Renal cortical epithelial cell (primary cell): ENCODE measurements at places on chromosomes 2 and 18.
A peak's percentile ranks its signal among the peaks of the same experiment; 100 is the strongest.

- DNase-seq, result no peak
Measured at GRCh38 chr2:72293620-72294019, 146.0 kb upstream of the CYP26B1 start.

- DNase-seq, result no peak
Measured at GRCh38 chr18:31380912-31381311, 4.3 kb downstream of the DSG4 start.

GRCh38 chr2:229930656-229931055 lies 8.4 kb downstream of the FBXO36 start:
- no peak for DNase-seq

DNA sequence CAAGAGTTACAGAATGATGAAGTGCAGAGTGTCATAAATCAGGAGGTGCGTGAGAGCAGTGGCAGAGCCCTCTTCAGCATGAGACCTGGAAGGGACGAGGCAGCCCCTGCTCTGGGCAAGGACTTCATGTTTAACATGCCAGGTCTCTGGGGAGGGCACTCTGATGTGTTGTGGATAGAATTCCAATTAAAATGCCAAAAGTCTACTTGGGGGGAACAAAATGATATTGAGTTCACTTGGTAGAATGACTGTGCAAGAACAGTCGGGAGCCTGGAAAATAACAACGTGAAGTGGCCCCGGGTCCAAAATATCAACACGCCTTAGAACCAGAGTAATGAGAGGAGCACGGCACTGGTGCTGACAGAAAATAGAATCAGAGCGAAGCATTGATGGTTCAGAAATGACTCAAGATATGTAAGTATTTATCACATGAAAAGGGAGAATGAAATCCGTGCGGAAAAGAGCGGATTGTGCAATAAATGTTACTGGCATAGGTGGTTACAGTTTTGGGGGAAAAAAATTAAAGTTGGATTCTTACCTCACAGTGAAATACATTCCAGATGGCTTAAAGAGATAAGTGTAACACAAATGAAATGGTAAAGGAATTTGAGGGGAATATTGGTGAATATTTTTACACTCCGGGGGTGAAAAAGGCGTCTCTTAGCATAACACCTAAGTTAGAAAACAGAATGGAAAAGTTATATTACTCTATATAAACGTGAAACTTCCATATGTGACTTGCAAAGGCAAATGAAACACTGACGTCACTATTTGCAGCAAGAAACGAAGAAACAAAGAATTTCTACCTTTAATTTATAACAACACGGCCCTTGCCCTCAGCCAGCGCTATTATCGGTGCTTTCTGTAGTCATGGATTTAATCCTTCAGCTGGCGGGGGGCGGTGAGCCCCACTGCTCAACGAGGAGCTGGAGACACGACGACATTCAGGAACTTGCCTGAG lies 159.4 kb upstream of the TWIST2 start:
- no peak for DNase-seq

DNA sequence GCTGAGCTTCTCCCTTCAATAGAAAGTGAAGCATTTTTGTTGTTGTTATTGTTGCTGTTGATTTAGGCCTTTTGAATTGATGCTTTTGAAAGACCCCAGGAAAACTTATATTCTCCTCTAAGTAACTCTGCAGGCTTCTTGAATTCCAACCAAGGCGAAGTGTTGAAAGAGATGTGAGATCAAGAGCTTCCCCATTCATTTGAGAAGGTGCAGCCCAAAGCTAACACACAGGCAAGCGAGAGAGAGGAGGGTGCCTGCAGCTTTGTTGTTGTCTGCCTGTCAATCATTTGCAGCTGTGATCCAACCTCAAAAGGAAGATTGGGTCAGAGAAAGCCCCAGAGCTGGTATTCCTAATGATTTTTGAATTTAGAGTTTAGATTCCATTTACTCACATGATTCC lies 963.6 kb upstream of the CNTNAP5 start:
- DNase-seq, result no peak

DNA sequence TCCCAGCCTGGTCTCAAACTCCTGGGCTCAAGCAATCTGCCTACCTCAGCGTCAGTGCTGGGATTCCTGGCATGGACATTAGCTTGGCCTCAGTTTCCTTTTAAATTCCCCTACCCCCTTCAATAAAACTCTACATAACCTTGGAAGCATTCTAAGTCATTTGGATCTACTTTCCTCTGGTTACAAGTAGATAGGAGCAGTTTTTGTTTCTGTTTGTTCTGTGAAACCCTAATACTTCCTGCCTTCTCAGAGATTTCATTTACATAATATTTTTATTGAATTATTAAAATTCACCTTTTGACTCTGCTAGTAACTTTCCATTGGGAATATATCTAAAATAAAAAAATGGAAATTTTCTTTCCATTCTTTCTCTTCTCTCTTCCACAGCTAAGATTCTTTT lies 25.9 kb downstream of the GIGYF2 start:
- no peak for DNase-seq

DNA sequence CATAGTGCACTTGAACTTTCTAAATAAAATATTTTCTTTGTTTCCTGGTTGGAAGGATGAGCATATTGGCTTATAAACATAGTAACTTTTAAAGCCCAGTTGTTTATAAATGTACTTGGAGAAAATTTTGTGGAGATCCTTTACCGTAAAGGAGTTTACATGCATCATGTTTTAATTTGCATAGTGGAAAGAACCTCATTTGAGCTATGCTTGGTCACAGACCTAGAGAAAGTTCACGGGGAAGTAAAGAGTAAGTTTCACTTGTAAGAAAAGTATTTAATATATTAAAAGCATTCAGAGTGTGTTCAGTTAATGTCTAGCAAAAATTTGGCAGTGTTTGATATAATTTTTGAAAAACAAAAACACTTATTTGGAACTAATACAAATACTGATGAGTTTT lies 45.3 kb downstream of the PIKFYVE start:
- DNase-seq, result no peak

DNA sequence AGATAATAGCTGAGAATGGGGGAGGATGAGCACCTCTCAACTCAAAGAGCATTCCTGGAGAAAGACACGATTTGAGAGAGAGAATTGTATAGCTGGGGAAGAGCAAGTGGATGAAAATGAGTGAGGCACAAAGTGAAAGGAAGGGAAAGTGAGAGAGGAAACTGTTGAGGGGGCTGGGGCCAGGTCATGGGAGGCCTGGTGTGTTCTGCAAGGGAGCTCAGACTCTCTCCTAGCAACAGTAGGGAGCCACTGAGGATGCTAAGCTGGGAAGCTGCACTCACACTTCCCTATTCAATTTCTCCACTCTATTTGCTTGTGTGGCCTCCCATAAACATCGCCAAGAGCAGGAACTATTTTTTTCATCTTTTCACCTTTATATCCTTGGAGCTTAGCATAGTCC lies 14.8 kb downstream of the EVA1A start:
- DNase-seq, result no peak

GRCh38 chr2:68653034-68653433 lies 9.7 kb downstream of the PROKR1 start:
- no peak for DNase-seq

GRCh38 chr2:97770445-97770844 lies 57.1 kb downstream of the ZAP70 start:
- no peak for DNase-seq

- no peak for DNase-seq
Measured at GRCh38 chr2:169415233-169415748, 53.0 kb upstream of the LRP2 start.

- DNase-seq, result peak; percentile 49
Measured at GRCh38 chr2:143458258-143459190, 329.3 kb downstream of the ARHGAP15 start.

DNA sequence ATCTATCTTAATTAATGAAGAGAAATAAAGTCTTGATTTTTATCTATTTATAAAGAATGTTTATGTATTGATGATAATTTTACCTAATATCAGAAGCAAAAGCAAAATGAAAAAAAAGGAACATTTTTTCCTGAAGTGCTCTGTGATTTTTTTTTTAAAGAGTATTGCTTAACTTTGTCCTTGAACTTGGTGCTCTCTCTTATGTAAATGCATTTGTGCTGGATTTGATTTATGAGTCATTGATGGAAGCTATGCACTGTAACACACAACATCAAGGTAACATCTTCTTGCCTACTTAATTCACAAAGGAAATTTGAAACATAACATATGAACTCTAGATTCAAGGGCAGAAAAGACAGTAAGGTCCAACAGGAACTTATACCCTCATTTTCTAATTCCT lies 312.9 kb upstream of the CDH19 start:
- peak; percentile 0 for DNase-seq

DNA sequence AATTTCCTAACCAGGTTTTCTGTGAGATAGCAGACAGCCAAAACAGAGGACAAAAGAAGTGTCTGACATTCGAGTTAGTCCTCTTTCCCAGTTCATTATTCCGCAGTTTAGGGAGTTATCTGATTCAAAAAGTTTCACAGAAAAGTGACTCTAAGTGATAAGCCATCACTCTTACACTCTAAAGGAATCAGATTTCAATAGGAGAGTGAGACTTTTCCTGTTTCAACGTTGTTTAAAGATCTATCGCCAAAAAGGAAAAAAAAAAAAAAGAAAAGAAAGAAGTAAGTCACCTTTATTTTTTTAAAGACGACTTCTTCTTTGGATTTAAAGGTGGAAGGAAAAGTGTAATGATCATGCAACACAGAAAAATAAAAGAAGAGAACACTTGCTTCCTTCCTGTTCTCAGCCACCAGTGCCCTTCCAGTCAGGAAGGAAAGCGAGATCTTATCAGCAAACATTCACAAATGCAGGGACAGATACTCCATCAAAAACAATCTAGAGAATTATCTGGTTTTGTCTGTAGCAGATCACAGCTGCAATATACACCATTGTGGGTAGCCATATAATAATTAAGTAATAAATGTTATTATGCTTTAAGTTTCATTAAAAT lies 49.8 kb downstream of the TFPI start:
- no peak for DNase-seq
